ENCODE measurements at places on chromosomes 4 and X.

GRCh38 chr4:37241647-37242046 is 2.9 kb upstream of the NWD2 start:
- DNase-seq = no peak

DNA sequence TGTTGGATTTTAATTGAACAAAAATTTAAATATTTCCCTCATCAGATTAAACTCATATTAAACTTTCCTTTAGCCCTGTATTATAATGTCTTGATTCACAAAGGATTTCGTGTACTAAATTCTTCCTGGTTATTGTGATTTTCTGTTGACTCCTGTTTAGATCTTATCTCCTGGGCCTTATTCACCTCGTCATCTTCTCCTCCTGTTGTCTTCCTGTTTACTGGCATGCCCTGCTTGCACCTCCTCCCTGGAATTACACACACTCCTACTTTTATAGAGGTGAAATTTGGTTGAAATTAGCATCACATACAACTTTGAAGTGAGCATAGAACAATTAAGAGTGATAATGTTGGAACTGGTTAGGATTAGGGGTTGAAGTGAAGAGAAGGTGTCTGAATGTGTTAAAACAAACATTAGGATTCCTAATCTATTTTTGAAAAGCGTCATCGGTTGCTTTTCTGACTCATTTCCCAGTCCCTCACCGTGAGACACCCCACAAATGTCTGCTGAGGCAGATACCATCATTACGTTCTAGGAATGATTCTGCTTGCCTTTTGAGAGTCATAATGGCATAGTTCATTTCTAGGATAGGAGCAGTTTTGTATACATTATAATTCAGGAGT is 32.5 kb downstream of the TLL1 start:
- no peak for DNase-seq

GRCh38 chr4:2069161-2069971 is 10.2 kb downstream of the NAT8L start:
- no peak for DNase-seq

GRCh38 chrX:43016021-43016420 is 238.1 kb upstream of the PPP1R2C start:
- no peak for DNase-seq

- no peak for DNase-seq
These were observed 43.9 kb upstream of the SFRP2 start for GRCh38 chr4:153832720-153833287.

GRCh38 chrX:45232139-45232538 is 31.5 kb upstream of the DIPK2B start:
- no peak for DNase-seq

DNA sequence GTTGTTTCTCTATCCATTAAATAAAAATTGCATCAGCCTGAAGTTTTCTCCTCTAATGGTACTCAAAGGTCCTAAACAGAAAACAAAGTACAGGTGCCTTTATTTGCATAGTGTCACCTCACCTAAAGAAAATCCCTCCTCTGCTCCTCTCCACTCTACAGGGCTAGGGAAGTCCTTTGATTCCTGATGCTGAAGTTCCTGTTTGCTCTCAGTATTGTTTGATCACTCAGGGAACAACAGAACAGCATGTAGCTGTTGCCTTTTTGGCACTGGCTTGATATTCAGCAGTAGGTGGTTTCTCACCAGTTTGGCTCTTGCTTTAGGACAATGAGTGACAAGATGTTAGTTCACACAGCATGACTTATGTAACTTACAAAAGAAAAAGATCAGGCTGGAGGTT is 156.2 kb upstream of the SLC7A11 start:
- DNase-seq = no peak

- DNase-seq = no peak
These were observed 182.4 kb downstream of the MGST2 start for GRCh38 chr4:139848028-139848427.

DNA sequence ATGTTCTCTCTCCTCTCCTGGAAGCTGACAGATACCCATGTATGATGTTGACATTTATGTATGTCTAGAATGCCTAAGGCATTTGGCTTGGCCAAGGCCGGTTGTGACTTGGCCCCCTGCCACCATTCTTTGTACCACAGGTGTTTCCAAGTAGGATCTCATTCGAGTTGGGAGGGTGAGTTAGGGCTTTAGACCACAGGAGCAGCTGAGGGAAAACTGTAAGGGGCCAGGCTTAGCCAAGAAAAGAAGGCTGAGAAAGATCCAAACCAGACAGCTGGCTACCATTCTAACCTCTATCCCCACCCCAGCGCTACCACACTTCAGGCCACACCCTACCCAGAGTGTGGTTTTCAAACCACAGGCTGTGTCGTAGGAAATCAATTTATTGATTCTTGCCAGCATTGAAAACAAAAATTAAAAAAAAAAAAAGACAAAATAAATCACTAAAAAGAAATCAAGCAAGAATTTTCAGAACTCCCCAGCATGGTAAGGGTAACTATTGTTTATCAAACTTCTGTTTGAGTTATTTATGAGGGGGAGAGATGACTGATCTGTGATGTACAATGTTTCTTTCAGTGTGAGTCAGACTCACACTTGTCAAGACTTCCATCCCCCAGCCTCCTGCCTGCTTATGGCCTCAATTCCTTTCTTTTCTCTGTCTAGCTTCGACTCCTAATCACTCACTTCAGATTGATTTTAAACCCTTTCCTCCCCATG is 9.9 kb downstream of the TMSB4X start:
- no peak for DNase-seq

DNA sequence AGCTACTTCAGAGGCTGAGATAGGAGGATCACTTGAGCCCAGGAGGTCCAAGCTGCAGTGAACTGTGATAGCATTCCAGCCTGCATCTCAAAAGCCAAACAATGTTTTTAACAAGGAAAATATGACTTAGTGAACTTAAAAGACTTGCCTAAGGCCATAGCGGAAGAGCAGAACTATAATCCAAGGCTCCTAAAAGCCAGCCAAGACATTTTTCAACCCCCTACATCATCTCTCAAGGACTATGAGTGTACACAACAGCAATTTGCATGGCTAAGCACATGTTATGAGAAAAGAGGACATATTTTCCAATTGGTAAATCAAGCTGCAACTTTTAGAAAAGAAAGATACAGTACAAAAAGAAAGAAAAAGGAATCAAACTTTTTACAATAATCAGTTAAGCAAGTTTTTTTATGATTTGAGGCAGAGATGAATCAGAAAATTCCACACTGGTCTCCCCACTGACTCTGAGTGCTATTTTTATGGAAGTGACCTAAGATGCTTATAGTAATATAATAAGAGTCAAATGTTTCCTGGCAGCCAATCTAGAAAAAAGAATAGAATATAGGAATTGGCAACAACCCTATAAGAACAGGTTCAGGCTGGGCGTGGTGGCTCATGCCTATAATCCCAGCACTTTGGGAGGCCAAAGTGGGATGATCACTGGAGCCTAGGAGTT is 9.8 kb upstream of the ACOT9 start:
- DNase-seq = peak; percentile 56

- DNase-seq = peak; percentile 68
These were observed 36.3 kb downstream of the SULT1E1 start for GRCh38 chr4:69823481-69824186.

DNA sequence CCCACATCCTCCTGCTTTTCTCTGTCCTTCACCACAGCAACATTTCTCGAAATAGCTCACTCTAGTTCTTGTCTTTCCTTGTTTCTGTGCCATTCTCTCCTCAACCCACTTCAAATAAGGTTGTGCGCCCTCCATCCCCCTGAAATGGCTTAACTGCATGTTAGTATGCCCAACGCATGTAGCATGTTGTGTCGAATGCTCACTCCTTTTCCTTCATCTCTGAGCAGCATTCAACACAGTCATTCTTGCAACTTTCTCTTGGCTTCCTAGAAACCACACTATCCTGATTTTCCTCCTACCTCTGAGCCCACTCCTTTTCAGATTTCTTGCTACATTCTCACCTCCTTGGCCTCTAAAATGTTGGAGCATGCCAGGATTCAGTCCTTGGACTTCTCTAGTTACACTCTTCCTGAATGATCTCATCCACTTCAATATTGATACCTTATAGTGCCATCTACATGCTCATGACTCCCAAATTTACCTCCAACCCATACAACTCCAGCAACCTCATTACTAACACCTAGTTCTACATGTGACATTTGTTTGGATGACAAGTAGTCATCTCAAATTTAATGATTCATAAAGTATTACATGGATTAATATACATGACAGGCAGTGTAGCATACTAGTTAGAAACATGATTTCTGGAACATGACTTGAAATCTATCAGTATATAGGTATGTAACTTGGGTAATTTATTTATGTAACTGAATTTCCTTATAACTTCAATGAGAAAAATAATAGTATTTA is 22.3 kb downstream of the RBMX start:
- DNase-seq = no peak

GRCh38 chr4:48058617-48059530 is 42.3 kb downstream of the NIPAL1 start:
- DNase-seq = no peak

DNA sequence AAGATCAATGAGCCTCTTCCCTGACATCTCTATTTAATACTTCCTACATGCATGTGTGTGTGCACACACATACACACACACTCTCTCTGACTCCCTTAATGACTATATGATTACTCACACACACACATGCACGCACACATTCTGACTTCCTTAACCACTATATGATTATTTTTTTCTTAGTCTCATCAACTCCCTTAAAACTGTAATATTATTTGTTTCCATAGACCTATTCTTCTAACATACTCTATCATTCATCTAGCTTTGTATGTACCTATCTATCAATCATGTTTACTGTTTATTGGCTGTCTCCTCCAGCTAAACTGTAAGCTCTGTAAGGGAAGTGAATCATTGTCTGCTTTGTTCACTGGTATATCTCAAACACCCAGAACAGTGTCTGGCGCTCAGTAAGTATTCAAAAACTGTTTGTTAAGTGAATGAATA is 236.6 kb downstream of the RASL11B start:
- DNase-seq = peak; percentile 81

DNA sequence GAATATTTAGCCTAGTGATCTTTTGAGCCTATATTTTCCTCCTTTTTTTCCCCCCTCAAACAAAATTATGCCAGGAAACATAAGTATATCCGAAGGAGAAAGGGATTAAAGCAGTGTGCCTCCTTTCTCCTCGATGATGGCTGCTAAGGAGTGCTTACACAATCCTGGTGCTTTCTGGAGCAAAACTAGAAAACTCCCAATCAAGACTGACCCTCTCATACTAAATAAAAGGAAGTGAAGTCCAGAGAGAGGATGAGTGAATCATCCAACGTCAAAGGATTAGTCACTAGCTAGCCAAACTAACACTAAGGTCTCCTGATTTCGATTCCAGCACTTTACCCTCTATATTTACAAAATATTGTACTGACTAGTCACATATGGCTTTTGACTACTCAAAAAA is 146.8 kb downstream of the PPP3CA start:
- DNase-seq = peak; percentile 92

DNA sequence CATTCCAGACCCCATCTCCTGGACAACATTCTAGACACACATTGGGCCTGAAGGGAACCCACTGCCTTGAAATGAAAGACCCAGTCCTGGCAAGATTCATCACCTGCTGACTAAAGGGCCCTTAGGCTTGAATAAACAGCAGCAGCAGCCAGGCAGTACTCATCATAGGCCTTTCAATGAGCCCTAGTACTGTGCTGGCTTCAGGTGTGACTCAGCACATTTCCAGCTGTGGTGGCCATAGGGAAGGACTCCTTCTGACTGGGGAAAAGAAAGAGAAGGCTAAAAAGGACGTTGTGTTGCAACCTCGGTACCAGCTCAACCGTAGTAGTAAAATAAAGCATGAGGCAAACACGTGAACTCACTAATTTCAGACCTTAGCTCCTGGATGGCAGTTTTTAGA is 344.0 kb downstream of the ACTRT1 start:
- no peak for DNase-seq

DNA sequence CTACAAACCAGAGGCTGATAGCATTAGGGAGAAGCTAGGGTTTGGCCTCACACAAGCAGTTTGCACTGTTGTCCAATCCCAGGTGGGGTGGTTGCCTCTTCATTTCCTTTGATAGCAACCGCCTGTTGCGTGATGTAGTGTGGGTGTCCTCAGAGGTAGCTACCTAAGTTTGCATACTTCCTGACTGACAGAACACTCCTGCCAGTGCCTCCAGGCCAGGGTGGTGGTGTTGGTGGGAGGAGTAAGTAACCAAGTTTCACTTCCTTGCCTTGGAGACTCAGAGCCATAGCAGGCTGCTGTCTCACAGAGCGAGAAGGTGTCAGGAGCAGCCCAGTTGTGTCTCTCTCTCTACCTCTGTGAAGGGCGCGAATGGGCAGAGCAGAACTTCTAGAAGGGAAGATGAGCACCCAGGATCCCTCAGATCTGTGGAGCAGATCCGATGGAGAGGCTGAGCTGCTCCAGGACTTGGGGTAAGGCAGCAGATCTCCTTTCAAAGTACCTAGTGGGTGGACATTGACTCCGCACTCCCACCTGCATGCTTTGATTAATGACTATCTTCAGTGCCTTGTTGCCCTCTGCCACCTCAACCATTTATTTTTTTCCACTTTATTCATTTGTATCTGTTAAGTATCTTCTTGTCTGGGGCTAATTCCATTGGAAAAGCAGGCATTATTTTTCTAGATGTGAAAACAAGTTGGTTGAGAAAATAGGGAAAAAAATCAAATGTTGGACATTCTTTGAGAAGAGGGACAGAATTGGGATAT is at the start of gene DAPP1:
Gene DAPP1 (plus strand): TSS at position 283 of the 764 bp plus-strand sequence. CDS start 87 bp downstream, at position 370.
- DNase-seq = no peak

DNA sequence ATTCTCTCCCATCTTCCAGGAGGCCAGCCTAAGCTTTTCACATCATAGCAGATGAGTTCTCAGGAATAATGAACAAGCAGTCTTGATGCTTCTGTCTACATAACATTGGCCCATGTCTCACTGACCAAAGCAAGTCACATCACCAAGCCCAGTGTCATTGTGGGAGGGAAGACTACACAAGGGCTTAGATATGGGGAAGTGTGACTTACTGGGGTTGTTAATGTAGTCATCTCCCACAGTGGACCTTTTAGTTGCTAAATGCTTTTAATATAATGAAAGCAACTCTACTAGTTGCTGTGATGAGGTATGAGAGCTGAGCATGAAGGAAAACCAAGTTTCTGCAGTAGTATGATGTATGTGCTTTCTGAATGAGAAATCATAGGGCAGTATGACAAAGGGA is 40.5 kb downstream of the TSPAN7 start:
- DNase-seq = no peak

- no peak for DNase-seq
These were observed 4.3 kb downstream of the KLHL5 start for GRCh38 chr4:39066371-39066770.

GRCh38 chr4:150579551-150580234 is 2.3 kb upstream of the MAB21L2 start:
- peak; percentile 16 for DNase-seq

DNA sequence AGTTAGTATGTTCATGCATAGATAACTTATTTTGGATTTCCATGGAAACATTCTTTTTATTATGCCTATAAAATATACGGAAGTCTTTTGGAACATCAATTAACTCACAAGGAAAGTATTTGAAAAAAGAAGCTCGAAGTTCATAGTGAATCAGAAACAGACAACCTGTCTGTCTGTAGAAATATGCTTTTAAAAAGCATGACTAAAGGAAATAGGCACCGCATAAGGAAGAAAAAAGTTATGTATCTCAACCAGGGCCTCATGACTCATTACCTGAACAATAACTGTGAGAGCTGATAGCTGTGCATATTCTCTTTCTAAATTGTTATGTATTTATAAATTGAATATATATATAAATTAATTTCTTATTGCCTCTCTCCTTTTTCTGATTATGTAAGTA is 324.1 kb downstream of the TLL1 start:
- no peak for DNase-seq

All from foreskin fibroblast (primary cell).